ENCODE measurements at places on chromosomes 13 and 19.

- no peak for DNase-seq
Measured at GRCh38 chr19:31513841-31514240, 164.6 kb upstream of the TSHZ3 start.

DNA sequence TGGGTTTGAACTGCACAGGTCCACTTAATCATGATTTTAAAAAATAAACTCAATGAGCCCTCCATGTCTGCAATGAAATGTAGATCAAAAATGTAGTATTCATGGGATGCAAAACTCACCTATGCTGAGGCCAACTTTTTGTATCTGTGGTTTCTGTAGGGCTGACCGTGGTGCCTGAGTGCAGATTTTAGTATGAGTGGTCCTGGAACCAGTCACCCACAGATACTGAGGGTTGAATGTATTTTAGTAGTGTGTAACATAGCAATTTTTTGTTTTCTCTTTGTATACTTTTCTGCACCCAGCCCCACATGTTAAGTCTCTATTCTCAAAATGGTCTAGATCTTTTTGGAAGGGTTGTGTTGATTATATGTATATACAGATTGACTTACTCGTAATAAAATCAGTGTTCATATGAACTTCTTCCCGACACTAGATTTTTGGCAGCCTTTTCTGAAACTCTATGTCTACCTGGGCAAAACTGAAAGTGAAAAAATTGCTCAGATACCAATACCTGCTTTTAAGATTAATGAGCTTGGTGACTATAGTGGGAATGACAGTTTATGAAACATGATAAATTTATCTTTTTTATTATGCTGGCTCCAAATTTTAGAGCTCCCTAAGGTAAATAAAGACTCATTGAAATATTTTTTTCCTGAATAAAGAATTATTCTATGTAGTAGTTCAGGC lies 51.6 kb downstream of the DNAJC15 start:
- DNase-seq: no peak

DNA sequence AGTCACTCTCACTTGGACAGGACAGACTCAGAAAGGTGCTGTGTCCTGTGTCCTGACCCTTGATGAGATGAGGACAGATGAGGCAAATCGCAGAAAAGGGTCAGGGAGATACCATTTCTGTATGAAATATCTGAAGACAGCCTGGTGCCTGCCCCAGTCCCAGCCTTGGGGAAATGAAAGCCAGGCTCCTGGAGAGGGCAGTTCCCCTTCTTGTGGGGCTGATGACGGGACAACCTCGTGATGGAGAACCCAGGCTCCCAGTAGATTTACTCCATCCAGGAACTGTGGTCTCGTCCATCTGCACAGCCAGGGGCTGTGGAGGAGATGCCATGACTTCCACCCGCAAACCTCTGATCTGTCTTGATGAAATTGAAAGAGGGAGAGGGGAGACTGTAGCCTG lies 13.8 kb downstream of the LILRB1 start:
- no peak for DNase-seq

GRCh38 chr13:85386424-85386823 lies 412.8 kb downstream of the SLITRK6 start:
- DNase-seq: no peak

DNA sequence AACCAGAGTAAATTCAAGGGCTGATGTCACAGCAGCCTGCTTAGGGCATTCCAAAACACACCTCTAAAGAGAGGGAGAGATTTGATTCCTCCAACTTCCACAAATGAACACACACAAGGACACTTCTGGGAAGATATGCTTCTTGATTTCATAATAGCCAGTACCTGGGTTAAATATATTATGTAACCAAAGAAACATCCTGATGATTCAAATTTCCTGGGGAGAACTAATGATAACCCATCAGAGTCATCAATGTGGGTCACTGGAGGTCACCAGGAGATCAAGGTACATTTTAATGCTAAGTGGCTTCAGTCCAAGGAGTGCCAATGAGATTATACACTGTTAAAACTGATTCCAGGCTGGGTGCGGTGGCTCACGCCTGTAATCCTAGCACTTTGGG lies 54.0 kb upstream of the DOCK9 start:
- DNase-seq: no peak

DNA sequence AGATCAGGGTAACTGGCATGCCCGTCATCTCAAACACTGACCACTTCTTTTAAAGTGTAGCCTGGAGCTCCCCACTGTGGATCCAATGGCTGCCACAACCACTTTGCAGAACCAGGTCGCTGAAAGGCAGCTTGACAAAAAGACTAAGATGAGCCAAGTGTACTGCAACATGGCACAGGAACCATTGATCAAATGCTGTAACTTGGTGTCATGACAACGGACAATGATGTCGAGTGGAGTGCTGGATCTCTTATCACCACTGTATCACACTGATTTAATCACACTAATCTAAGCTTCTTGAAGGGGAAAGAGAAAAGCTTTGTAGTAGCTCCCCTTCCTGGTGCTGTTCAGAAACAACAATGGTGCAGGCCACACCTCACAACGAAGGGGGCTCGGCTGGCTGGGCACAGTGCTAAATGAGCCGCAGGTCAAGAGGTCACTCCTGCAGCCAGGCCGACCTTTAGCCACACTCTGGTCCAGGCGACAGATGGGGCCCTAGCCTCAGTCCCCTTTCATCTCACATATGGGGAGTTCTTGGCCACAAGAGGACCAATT lies 2.2 kb upstream of the TNFRSF19 start:
- DNase-seq: no peak

DNA sequence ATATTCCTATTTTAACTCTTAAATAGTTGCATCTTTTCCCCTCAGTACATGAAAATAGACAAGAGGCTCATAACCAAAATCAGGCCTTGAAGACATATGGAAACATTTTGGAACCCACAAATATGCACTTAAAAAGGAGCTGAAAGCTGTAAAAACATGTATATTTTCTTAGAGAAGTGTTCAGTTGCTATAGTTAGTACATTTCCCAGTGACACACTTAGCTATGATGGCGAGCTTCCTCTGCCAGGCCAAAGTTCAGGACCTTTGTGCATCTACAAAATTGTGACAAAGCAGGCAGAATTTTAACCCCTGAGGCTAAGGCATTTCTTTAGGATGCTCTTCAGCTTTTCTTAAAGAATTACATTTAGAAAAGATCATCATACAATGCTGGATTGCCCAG lies 54.5 kb downstream of the RCBTB2 start:
- DNase-seq: no peak

All from stimulated activated CD4-positive, alpha-beta T cell treated with anti-CD3 and anti-CD28 coated beads, Interleukin-1b, Interleukin-23, amount 100 ng/mL, for 1 hour (primary cell).